ENCODE measurements at places on chromosomes 3 and 15. TPM values are rescaled to one million over a fixed set of nuclear protein-coding genes. Genes with fewer than 3 reads are reported as not detected.

The FBXO40 gene
- not detected for total RNA-seq

The SLC38A3 gene
- total RNA-seq = not detected

The PARP15 gene
- 36.1 TPM for total RNA-seq

The ATP13A5 gene
- not detected for total RNA-seq

The GCHFR gene
- 29.1 TPM for total RNA-seq

The GOLGA6L2 gene
- total RNA-seq = not detected

The SLC28A2 gene
- total RNA-seq = not detected

The ZNF639 gene
- total RNA-seq = 32.2 TPM

The C3orf52 gene
- total RNA-seq = 2.4 TPM

The PXYLP1 gene
- total RNA-seq = 10.3 TPM

The C3orf85 gene
- total RNA-seq = not detected

GRCh38 chr3:185631108-185631507, 45.0 kb downstream of the SENP2 start:
- DNase-seq = no peak

- DNase-seq = no peak
Measured at GRCh38 chr3:95775486-95776094, 1038.8 kb upstream of the EPHA6 start.

DNA sequence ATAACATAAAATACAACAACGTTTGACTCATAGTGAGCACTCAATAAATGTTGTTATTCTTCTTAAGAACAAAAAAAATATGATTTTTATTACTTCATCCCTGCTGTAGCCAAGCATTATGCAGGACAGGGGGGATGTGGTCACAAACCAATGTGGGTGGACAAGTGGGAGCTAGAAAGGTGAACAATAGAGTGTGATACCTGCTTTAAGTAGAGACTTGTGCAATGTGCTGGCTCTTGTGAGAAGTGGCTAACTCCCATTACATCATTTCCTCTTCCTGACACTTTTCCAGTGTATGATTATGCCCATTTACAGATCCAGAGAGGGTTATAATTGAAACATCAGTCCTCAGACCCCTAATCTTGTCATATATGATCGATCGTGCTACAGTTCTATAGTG, 193.6 kb downstream of the UBE2E2 start:
- DNase-seq = no peak

GRCh38 chr3:186025161-186025560, 83.7 kb downstream of the ETV5 start:
- DNase-seq = peak; percentile 58

- DNase-seq = no peak
Measured at GRCh38 chr3:13616359-13616758, 67.4 kb downstream of the FBLN2 start.

DNA sequence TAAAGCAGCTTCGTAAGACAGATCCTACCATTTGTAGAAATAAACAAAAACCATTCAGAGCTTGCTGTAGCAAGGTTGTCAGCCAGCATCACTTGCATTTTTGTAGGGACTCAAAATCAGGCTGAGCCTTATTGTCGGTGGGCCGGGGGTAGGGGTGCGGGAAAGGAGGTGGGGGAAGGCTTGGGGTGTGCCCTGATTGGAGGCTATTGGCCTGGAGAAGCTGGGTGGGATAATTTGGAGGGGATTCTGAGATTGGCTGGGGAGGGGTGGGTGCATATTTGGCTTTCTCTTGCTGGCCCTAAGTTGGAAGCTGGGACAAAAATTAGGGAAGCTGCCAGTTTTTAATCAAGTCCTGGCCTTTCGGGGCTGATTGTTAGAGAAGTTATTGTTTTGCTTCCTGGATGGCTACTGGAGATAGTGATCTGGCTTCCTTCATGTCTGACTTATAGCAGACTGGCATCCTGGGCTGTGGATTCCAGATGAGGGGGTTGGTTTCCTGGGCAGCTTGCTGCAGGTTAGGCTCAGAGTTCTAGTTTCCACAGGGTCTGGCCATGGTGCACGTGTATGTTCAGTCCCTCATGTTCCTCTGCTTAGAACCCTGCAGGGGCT, 22.8 kb downstream of the STOML1 start:
- no peak for DNase-seq

- DNase-seq = no peak
Measured at GRCh38 chr3:63910891-63911290, 1.3 kb downstream of the SCAANT1 start.

GRCh38 chr3:134029256-134029733, 430 bp downstream of the SLCO2A1 start:
- no peak for DNase-seq

DNA sequence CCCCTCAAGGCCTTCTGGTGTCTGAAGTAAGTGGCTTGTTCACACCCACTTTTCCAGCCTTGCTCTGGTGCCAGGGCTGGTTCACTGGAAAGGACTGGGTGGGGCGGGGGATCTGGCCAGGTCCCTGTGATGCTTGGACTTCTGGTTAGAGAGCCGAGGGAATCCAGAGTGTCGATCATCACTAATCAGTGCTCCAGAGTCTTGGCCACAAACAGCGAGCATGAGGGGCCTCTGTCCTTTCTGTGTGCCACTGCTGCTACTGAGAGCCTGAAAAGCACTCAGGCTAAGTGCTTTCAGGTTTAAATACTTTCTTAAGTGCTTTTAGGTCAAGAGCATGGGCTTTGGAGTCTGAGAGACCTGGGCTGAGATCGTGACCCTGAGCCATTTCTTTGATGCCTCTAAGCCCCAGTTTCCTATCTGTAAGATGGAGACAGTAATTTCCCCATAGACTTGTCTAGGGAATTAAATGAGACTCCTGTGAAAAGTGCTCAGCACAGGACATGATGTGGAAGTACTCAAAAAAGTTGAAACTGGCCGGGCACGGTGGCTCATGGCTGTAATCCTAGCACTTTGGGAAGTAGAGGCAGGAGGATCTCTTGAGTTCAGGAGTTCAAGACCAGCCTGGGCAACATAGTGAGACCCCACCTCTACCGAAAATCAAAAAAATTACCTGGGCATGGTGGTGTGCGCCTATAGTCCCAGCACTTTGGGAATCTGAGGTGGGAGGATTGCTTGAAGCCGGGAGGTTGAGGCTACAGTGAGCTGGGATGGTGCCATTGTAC, 53.8 kb upstream of the SEC22A start:
- DNase-seq = no peak

- DNase-seq = peak; percentile 11
Measured at GRCh38 chr3:140428380-140428779, 249.5 kb upstream of the TRIM42 start.

DNA sequence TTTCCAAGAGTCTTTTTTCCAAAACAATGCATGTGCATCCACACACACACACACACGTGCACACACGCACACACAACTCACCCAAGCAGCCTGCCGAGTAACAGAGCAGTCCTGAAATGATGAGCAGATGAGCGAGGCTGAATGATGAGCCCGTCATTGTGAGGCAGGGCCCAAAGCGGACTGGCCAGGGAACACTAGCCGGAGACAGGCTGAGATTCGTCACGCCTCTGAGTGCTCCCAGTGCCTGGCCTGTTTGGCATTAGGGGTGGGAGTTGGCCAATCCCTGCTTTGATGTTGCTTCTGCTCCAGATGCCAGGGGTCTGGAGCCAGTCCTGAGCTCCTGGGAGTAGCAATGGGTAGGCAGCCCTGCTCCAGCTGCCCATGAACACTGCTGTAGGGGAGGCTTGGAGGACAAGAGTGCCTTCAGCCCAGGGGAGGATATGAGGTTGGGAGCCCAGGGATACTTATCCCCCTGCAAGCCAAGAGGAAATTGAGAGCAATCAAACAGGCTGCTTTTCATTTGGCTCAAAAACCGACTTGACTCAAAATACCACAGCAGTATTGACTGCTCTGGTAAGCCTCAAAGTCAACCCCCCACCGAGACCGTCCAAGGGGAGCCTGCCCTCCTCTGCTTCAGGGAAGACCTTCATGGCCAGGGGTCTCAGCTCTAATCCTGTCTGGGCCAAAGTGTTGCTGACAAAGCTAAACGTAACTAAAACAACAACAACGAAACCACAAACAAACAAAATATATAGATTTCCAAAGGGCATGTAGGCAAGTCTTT, 22.9 kb downstream of the COLQ start:
- DNase-seq = no peak

DNA sequence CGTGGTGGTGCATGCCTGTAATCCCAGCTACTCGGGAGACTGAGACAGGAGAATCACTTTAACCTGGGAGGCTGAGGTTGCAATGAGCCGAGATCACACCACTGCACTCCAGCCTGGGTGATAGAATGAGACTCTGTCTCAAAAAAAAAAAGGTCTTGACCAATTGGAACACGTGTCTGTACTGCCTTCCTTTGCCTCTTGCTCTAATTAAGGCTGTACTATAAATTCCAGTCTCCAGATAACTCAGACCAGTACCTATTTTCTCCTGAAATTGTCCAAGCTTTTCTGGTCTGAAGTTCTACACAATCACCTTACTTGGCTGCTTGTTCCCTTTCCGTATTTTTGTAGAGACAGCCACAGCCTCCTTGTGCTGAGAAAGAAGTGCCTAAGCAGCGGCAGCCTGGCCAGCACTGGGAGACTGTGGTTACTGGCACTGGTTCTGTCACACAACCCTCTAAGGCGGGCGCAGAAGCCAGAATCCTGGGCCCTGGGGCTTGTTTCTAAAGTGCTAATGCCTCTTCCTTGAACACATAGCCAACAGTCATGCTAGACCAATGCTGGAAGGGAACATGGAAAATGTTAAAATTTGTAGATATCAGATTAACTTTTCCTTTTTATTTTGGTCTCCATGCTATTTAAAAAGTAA, 6.2 kb upstream of the CEP70 start:
- DNase-seq = no peak

- no peak for DNase-seq
Measured at GRCh38 chr3:74134831-74135230, 479.6 kb downstream of the CNTN3 start.

DNA sequence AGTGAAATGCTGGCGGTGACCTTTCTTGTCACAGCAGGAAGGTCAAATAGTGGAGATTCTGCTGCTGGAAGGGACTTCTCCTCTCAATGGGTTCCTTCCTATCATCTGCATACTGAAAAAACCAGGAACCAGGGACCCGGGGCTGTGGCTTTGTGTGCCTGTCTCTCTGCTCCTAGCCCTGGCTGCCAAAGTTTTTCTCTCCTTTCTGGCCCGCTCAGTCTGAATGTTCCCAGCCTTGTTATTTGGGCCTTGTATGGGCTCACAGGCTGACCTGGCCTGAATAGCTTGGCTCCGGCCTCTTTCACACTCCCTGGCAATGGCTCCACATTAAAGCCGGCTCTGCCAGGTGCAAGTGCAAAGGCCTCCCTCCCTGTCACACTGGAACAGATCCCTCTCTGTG, 94.7 kb downstream of the LRIG1 start:
- DNase-seq = no peak

DNA sequence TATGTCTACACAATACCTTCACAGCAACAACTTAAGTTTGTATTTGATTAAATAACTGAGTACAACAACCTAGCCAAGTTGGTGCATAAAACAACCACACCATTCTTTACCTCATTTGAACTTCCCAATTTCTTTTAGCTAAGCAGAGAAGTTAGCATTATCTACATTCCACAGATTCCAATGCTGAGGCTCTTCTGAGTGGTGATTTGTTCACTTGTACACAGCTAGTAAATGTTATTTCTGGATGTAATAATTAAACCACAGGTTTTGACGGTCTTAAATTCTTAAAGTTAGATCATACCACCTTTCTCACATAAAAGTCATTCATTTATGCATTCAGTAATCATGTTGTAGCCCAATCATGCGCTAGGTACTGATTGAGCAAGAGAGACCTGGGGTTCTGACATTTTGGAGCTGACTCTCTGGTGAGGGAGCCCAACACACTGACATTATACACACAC, 102.5 kb downstream of the SST start:
- DNase-seq = no peak

GRCh38 chr3:123150449-123151215, 51.1 kb upstream of the SEC22A start:
- DNase-seq = no peak

- DNase-seq = no peak
Measured at GRCh38 chr3:134810850-134811249, 15.8 kb downstream of the EPHB1 start.

- no peak for DNase-seq
Measured at GRCh38 chr3:115549071-115549470, 74.2 kb upstream of the GAP43 start.

- DNase-seq = no peak
Measured at GRCh38 chr15:77550301-77551251, 82.1 kb downstream of the LINGO1 start.

DNA sequence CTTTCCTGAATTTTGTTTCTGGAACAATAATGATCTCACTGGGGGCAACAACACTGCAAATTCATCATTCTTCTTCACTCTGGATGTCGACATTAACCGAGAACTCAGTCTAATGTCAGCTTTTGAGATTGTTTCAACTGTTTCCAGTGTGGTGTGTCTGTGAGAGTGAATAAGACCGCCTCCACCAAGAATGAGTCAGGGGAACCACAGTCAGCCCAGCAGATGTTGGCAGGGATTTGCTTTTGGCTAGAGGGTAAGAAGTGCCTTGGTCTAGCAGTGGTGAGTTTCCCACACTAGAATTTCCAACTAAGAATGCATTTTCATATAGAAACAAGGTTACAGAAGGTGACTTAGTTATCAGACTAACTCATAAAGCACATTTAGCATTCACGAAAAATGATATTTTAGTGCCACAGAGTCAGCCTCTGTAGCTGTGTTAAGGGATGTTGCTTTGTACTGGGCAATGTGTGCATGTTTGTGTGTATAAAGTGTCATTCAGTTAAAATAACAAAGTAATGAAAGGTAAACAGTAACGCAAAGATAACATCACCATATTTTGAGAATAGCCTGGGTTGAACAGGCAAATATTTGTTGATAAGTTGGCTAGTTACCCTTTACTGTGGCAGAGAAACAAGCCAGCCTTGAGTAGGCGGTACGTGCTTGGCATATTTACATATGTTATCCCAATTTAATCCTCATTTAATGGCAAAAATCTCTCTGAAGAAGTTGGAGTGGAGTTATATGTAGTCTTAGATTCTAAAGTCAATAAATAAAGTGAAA, 33.8 kb downstream of the DRD3 start:
- peak; percentile 68 for DNase-seq

DNA sequence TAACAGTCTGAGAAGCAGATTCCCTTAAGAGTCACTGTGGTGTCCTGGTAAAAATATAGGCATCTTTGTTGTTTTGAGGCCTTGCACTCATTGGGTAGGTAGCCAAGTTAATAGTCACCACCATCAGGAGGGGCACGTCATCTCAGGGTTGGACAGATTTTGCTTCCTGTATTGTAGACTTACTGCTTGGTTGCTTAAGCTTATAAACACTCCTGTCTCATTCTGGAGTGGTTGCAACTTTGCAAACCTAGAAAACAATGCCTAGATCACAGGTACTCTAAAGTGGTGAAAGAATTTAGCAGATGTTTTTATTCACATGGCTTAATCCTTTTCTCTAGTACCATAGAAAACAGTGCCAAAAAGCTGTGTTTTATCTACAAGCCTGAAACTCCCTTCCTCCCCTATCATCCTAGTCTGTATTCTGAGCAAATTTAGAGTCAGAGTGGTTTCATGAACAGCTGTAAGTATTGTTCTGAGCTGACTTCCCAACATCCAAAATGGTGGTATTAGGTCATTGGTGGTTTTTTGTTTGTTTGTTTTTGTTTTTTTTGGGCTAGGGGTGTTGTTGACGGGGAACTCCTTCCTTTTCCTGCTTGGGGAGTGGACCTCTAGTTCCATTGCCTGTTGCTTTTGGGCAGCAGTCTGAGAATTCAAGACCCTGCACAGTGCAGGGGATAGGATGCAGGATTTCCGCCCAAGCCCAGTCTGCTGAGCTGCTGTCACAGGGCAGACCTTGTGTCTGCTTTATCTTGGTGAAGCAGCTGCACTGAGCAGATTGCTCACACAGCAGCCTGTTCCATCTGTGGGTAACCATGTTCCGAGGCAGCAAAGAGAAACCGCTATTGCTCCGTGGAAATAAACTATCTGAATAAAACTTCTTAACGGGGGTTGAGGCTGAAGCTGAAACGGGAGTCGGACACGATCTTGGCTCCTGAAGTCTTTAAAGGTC, 202.0 kb downstream of the AKAP13 start:
- DNase-seq = peak; percentile 88

GRCh38 chr3:126355777-126356372, 1.3 kb downstream of the KLF15 start:
- DNase-seq = no peak
